Stimulated activated CD8-positive, alpha-beta memory T cell treated with anti-CD3 and anti-CD28 coated beads, Interleukin-7, amount 100 ng/mL, for 24 hours (primary cell): ENCODE measurements at places on chromosomes 12 and 14.

DNA sequence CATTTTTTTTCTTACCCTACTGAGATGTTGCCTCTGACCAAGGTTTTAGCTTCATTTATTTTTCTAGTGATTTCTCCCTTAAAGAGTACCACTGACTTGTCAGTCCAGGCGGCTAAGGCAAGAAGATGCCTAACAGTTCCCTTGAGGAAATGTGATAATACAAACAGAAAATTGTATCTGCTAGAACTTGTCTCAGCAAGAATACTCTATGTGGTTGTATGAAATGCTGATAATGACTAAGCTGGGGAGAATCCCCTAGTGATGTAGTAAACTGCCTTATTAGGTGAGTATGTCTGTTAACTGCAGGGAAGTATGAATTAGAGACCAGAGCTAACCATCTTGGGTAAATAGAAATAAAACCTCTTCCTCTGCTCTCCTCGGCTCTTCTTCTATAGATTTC is 6.7 kb downstream of the C12orf54 start:
- DNase-seq, result no peak

DNA sequence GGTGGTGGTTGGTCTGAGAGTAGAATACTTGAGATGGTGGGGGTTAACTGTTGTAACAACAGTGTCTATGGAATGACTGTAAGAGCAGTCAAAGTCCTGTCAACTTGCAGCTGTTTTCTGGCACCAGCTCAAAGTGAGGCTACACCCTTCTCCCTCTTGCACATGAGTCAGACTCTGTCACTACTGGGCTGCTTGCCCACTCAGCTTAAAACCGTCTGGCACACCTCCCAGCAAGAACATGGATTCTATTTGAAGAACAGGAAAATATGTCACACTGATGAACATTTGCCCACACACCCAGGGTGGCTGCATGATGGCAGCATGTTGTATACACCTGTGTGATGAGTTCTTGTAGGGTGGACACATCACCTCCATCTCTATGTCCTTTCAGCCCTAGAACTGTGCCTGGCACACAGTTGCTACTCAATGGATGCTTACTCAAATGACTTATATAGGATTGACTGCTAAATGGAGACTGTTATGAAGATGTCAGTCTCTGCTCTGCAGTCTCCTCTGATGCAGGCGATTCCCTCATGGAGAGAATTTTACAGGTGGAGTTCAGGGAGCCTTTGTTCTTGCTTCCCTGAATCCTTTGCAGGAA is 19.3 kb upstream of the SERPINA6 start:
- no peak for DNase-seq

DNA sequence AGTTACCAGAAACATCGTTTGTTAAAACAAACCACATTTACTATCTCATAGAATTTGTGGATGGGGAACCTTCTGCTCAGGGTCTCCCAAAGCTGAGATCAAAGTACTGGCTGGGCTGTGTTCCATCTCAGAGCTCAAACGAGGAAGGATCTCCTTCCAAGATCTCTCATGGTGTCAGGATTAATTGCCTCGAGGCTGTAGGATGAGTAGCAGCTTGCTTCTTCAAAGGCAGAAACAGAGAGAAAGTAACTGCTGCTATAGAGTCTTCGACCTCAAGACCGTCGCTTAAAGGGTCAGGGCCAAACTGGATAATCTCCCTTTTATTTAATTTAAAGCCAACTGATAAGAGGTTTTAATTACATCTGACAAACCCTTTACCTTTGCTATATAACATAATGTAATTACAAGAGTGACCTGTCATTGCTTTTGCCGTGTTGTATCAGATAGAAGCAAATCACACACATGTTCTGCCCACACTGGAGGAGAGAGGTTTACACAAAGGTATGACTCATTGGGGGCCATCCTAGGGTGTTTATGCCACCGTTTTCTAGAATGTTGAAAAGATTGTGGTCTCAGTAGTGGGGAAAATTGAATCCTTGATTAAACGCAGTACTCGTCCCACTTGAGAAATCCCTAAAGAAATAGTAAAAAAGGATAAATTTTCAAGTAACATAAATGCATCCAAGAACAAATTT is 868.8 kb upstream of the TMEM132C start:
- no peak for DNase-seq

DNA sequence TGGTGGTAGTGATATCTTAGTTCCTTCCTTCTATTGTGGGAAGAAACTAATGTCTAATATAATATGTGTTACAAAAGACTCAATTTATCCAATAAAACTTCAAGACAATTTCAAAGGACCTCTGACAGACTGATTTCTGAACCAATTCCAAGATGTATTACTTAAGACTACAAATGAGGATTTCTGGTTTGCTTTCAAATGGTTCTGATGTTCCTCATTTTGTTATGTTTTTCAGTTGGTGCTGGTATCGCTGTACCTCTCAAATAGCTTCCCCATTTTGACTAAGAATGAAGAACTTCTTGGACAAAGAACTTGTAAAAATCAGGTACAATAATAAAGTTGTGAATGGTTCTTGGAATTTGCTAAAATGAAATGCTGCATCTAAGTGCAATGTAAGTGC is 19.4 kb upstream of the MBIP start:
- DNase-seq, result no peak

- DNase-seq, result no peak
These were observed 31.9 kb downstream of the MBIP start for GRCh38 chr14:36288496-36288895.

DNA sequence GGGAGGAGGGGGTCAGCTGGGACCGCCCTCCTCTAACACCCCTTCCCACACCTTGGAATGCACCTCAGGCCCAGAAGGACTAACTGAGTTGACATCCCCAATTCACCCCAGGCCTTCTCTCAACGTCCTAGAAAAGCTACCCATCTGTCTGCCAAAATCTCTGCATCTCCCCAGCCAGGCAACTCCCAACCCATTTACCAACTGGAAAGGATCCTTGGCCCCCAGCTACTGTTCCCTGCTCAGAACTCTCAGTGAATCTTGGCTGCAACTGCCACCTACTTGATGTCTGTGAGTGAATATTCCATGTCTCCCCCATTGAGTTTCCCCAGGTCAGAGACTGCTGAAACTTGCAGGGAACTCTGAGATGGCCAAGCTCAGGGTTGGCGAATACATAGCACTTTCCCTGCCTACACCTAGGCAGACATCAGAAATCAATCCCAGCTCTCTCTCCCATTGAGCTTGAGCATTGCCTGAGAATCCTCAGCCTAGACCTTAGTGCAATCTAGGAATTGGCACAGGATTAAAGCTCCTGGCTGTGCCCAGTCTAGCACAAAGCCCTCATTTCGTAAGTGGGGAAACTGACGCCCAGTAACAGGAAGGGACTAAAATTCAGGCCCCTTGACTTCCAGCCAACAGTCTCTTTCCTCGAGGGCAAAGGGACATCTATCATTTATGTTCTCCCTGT is 71.9 kb upstream of the NCOR2 start:
- no peak for DNase-seq

DNA sequence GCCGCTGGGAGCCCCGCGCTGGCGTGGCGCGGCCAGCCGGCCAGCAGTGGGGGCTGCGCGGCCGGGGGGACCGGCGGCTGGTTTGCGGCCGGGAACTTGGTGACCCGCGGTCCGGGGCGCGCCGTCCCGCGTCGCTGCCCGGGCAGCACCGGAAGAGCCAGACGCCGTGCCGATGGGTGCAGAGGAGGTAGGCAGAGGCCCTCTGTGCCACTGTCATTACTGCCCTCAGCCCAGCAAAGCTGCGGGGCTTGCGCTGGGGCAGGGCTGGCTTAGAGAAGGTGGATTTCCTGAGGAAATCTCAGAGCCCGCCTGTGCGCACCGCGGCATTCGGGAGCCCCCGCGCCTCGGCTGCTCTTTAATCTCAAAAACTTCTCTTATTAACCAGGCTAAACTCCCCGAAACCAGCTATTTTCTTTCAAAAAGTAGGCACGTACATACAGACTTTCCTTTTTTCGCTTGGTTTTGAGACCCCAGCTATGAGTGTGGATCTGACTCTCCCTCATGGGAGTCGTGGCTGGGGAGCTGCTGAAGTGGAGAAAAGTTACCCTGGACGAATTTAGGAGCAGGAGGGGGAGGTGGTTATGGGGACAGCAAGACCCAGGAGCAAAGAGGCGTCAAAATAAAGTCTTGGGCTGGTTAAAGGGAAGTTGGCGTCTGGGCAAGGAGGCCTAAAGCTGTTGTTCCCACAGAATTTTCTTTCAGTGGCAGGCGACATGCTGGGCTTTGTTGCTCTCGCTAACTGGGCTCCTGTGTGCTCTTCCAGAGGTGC is 802 bp downstream of the SUSD6 start:
- DNase-seq, result no peak

DNA sequence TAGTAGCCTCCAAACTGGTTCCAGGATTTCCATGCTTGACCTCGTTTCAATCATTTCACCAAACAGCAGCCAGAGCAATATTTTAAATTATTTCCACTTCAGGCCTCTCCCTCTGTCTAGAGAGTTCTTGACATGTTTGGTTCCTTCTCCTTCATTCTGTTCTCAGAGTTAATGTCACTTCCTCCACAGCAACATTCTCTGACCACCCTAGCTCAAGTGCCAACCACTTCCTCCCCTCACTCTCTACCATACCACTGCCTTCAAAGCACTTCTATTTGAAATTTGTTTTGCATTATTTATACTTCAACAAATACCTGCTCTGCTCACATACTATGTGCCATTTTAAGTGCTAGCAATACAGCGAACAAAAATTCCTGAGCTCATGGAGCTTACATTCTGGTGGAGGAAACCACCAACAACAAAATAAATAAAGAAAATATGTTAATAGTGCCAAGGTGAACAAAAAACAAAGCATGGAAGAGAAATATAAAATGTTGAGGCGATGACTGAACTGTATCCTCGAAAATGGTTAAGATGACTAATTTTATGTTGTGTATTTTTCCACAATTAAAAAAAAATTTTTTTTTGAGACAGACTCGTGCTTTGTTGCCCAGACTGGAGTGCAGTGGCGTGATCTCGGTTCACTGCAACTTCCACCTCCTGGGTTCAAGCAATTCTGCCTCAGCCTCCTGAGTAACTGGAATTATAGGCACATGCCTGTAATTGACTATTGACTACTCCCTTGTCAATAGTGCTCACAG is 17.3 kb downstream of the BAZ1A start:
- DNase-seq, result no peak

GRCh38 chr12:49160399-49160798 is 28.5 kb downstream of the TUBA1A start:
- no peak for DNase-seq

DNA sequence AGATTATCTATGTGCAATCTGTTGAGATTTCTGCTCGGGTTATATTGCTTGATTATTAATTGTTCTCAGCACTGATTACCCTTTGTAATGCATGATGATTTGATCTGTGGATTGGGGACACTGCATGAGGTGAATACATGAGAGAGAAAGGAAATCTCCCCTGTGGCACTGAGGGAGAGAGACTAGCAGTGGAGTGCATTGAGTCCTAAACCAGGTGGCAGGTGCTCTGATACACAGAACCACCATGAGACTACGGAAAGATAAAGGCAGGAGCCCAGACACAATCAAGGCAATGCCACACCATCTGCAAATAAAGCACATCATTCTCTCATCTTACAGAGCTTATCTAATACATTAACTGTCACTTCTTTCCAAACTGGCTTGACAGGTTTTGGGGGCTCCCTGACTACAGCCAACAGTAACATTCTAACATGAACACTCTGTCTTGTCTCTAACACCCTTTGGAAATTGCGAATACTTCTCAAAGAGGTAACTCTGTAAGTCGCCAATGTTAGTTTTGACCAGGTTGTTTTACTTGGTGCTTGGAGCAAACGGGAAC is 37.6 kb upstream of the TSPAN8 start:
- DNase-seq, result no peak

- no peak for DNase-seq
These were observed 76.4 kb upstream of the DICER1 start for GRCh38 chr14:95233702-95234241.

DNA sequence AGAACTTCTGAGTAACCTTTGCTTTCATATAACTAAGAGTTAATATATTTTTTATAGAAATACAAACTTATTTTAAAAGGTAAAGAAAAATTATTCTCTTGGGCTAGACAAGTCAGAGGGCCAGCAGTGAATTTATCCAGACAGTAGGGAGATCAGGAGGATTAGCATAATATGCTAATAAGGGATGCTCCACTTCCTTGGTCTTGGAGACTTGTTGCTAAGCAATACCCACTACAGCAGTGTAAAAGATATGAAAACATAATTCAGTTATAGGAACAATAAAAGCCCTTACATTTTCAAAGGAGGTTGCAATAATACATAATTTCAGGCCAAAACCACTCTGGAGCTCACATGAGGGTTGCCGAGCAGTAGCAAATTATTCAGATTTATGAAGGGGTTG is 615.6 kb downstream of the KCNH5 start:
- DNase-seq, result no peak

DNA sequence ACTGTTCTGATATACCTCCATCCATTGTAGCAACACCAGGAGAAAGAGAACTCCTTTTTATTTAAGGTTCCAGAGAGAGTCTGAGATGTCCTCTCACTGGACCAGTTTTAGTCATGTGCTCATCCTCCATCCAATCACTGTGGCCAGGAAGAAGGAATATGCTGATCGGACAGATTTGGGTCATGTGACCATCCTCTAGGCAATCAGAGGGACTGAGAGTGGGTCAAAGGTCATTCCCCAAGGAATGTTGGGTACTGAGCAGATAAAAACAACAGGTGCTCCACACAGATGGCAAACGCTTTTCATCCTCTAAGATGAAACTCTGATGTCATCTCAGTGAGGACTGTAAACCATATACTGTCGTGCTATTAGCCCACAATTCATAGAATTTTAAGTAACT is 28.8 kb upstream of the RPH3A start:
- DNase-seq, result no peak

DNA sequence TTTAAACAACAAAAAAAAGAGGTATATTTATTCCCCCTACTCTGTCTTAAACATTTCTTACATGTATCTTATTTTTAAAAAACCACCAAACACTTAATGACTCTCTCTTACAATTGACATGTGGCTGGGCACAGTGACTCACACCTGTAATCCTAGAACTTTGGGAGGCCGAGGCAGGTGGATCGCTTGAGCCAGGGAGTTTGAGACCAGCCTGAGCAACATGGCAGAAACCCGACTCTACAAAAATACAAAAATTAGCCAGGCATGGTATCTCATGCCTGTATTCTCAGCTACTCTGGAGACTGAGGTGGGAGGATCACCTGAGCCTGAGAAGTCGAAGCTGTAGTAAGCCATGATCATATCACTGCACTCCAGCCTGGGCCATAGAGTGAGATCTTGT is 16.0 kb downstream of the SLC41A2 start:
- DNase-seq, result no peak

DNA sequence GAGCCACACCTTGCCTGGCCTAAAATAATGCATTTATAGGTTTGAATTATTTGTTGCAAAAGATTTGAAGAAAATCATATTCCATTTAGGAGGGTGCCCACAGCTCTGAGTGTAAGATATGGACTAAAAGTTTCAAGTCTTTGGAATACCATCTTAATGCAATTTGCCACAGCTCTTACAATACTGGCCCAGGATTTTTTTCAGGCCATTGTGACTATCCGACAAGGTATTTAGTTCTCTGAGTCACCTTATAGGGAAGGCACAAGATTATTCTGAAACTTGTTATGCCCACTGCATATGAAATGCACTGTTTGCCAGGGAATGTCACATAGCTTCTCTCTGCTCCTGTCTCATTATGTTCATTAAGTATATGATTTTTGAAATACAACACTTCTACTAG is 29.6 kb upstream of the SLC6A13 start:
- DNase-seq, result no peak

GRCh38 chr12:24896171-24896570 is 52.7 kb downstream of the BCAT1 start:
- no peak for DNase-seq

- no peak for DNase-seq
These were observed 37.9 kb upstream of the SINHCAF start for GRCh38 chr12:31363831-31364230.
